ENCODE measurements at places on chromosomes 4 and X.

- DNase-seq = no peak
These were observed 129.0 kb downstream of the DCTD start for GRCh38 chr4:182788201-182788600.

DNA sequence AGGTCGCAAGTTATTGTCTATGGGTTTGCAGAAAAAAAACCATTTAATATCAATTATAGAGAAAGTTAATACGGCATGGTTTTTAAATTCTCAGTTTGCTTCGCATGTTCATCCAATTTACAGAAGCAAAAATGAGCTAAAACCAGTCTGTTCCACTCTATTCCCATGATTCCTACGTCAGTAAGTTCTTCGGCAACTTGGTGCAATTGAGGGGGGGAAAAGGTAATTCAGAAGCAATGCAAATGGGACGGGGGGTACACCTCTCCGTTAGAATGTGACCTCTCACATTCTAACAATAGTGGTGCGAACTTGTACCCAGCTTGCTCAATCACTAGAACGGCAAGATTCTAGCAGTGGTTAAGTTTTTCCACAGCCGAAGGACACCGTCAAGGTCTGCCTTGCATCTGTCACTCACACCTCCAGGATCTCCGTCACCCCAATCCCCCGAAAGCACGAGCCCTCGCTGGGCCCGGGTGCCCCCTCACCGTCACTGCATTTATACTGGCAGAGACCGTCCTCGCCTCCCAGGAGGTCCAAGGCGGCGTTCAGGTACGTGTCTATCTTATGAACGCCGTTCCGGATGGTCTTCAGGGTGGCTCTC, 653 bp downstream of the PLA2G12A start:
- DNase-seq = no peak

- no peak for DNase-seq
These were observed 31.1 kb downstream of the FGFRL1 start for GRCh38 chr4:1042352-1043055.

GRCh38 chr4:26978387-26979053, 117.9 kb downstream of the STIM2 start:
- no peak for DNase-seq

DNA sequence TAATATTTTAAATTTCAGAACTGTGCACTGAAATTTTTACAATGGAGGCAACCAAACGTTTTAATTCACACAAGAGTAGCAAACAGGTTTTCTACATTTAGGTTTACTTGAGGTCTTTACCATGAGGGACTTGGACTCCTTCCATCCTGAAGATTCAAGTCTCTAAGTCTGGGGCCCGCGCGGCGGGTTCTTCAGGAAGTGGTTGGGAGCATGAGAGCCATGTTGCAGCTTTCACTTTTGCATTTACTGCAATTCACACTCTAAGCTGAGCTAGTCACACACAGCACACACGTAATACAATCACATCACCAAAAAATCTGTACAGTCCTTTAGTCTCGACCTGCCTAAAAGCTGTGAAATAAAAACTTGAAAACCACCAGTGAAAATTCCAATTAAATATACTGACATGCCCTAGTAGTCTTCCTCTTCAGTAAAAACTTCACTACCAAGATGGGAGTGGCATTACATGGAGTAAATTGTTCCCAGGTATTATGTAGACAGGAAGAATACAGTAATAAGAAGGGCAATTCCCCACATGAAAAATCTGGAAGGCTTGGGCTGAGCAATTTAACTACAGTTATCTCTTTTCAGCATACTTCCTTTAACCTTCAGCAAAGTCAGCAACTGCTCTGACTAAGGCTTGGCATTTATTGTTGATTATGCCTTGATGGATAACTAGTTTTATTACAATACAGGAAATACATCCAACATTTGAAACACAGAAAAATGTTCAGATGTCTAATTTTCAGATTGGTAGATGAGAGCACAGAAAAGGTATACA, 571.1 kb upstream of the DIPK2B start:
- no peak for DNase-seq

DNA sequence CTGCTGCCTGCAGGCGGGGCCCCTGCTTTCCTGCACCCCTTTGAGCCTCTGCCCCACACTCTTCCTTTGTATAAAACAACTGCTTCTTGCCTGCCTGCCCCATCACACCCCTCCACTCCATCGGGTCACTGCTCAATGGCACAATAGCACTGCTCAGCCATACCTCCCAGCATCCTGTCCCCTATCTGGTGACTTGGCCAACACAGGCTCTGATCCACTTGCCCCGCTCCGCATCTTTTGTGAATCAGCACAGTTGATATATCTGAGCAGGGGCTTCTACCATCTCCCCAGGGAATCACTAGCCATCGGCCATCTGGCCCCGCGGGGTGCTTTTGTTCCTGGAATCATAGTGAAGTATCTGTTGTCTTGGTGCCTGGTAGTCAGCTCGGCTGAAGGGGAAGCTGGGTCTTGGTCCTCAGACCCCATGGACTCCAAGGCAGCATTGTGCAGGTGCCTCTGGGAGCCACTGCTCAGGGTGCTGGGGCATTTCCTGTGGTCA, 45.3 kb downstream of the MAP7D3 start:
- no peak for DNase-seq

DNA sequence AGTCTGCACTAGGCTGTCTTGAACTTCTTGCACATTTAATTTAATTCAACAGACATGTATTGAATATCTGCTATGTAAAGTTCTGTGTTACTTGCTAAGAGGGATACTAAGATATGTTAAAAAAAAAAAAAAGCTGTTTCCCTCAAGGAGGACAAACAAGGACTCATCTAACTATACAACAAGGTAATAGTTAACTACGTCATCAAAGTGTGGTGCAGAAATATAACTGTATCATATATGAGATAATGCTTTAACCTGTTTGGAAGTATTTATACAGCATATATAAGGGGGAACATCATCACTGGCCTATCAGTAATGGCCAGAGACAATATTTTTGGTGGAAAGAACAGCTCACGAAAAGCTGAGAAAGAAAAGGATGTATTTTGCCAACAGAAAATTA, 89.9 kb downstream of the PTPN13 start:
- no peak for DNase-seq

- no peak for DNase-seq
These were observed 235.3 kb upstream of the SFRP2 start for GRCh38 chr4:154024097-154024694.

DNA sequence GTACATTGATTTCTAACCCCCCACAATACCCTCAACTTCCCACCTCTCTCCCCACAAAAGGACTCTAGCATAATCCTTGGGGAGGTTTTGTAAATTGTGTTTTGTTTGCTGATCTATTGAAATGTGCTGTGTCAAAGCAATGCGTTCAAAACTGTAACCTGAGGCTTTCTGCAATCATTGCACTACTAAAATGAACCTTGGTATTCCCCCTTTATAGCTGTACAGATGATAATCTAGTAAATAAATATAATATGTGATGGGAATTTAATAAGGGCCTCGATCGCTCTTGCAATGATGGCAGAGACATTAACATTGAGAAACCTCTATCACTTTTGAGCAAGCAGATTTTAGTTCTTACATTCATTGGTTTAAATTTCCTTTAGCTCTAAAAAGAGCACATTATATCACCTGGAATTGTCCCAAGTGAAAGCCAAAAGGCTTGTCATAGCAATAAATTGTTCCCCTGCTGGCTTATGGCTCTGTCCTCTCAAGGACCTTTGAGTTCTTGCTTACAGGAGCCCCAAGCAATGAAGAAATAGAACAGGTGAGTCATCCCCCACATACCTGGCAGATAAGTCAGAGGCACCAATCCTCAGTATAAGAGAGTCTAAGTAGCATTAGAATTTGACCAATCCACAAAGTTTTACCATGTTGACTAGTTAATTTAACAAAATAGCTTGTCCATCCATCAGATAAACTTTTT, 18.4 kb upstream of the ACE2 start:
- DNase-seq = no peak

GRCh38 chr4:124454772-124455270, 257.7 kb downstream of the ANKRD50 start:
- DNase-seq = no peak

DNA sequence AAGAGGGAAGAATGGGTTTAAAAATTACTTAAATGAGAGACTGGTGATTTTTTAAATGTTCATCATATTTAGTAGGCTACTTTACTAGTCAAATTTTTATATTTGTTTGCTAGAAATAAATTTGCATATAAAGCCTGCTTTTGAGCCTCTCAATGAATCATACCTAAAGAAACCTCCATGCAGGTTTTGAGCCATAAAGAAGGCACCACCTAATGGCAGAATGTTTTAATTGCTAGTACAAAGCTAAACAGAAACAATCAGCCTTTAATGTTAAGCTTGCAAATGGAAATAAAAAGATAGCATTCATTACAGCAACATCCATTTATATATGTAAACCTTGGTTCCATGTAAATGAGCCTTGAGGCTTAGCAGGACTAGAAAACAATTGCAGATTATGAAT, 989.7 kb downstream of the CCSER1 start:
- DNase-seq = no peak

GRCh38 chr4:152951348-152951747, 15.2 kb downstream of the FHDC1 start:
- no peak for DNase-seq

DNA sequence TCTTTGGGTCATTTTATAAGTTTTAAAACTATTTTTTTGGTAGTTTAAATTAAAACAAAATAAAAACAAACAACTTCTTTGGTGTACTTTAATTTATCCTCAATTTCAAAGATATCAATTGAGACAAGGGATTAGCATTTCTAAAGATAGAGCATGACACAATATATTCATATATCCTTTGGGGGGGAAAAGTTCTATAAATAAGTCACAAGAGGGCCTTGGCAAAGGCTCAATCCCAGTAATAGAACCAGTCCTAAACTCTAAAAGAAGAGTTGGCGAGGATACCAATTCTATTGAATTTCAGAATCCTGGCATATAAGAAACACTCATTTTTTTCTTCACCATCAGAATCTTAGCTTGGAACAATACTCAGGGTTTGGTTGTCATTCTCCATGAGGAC, 89.7 kb downstream of the COL4A6 start:
- no peak for DNase-seq

DNA sequence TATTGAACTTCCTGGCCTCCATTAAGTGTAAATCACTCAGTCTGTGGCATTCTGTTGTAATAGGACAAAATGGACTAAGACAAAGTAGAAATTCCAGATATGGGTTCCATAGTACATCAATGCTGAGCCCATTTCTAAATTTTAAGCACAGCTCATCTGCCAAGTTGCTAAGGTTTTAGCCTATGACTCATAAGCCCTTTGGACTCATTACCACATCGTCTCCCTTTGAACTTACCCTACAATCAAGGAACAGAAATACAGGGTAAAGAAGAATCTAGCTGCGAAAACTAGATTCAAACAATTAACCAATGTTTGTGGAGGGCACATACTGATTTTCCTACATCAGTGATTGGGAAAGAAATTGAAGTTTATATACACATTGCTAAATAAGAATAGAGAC, 31.8 kb downstream of the NAA11 start:
- no peak for DNase-seq

DNA sequence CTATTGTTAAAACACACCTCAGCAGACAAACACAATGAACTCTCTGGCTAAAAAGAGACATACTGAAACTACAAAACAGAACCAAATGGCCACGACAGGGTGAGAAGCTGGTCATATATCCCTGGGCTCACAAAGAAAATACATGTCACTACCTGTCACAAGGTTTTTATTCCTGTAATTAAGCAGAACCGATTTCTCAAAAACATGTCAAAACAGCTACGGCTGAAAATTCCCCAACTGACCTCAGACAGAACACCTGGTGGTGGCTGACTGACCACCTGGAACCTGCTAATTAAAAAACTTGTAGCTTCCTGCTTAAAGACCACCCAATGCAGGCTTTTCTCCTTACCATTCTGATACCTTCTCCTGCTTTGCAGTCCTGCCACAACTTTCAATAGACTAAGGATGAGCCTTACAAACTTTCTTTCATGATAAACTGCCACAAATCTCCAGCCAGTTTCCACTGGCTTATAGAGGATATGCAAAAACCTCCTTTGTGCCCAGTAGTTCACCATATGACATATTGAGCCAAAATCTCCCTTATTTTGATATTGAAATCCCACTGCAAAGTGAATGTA, 571.9 kb downstream of the SPOCK3 start:
- DNase-seq = no peak
